Breast epithelium (tissue), 4 donors: ENCODE measurements at places on chromosomes 13 and 19.

GRCh38 chr19:1935484-1936208, 5.3 kb upstream of the CSNK1G2 start:
- DNase-seq = no peak

DNA sequence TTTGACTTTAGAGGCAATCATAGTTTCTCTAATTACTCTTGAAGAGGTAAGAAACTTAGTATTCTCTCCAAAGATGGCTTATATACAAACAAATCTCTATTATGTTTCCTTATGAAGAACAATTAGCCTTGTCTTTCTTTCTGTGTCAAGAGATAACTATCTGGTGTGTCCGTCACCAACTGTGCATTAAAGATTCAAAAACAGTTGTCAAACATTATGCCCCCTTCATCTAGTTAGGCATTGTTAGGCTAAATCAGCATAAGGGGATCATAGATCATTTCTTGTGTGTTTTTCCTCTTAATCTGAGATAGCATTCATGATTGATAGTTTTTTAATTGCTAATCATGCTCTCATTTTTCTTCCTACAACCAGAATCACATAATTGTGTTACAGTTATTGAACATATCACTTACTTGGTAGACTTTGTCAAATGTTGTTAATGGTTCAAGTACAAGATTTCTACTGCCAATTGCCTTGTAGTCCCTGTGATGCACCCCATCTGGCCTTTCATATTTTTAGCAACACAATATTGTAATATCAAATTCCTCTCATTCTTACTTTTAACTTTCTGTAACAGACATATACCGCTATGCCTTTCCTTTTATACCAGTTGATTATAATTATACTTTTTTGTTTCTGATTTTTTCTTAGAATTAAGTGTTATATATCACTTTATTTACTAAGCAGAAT, 612.7 kb downstream of the SLITRK6 start:
- no peak for DNase-seq

- no peak for DNase-seq
Observed at GRCh38 chr13:99961636-99962035, 9.9 kb downstream of the ZIC5 start.

DNA sequence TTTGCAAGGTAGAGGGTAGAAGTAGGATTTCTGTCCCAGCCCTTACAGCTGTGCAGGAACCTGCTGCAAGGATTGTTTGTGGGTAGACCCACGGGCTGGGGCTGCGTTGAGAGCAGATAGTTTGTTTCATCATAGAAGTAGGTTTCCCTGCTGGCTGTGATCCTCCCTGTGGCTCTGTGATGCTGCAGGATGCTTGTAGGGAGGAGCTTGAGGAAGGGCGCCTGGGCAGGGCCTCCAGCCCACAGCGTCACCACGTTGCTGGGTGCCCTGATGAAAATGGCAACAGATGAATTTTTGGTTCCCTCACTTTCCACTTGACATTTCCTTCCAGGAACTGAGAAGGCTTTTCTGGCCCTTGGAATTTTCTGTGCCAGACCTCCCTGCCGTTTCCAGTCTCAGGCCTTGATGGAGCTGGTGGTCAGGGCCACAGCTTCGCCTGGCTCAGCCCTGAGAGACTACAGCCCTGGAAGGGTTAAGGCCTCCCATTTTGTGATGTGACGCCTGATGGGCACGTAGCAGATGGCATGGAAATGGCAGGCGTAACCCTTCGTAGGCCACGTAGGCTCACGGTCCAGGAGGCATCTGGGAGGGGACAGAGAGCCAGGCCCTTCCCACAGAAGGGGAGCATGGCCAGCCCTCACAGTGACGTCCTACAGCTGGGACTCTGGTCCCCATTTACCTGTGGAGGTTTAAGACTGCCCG, 42.2 kb downstream of the GATAD2A start:
- DNase-seq = no peak

GRCh38 chr19:2199215-2199614, 35.5 kb downstream of the DOT1L start:
- no peak for DNase-seq

GRCh38 chr13:32676242-32676641, 90.0 kb downstream of the PDS5B start:
- DNase-seq = no peak

- peak; percentile 44 for DNase-seq
Observed at GRCh38 chr19:6064336-6065073, 45.8 kb downstream of the RFX2 start.

DNA sequence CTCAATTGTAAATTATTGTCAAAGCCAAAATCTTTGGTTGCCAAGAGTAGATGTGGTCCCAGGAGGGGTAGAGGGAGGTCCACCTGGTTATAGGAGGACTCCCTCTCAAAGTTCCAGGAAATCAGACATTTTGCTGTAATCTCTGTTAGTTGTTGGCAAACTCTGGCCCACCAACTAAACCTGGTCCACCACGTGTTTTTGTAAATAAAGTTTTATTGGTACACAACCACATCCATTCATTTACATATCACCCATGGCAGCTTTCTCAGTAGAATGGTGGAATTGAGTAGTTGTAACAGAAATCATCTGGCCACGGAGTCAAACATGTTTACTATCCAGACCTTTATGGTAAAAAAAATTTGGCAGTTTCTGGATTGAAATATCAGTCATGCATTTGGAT, 70.6 kb downstream of the ZNF557 start:
- no peak for DNase-seq

- no peak for DNase-seq
Observed at GRCh38 chr19:31351056-31351854, 2.0 kb upstream of the TSHZ3 start.

- peak; percentile 24 for DNase-seq
Observed at GRCh38 chr19:49983645-49984229, 22.8 kb upstream of the SIGLEC11 start.

DNA sequence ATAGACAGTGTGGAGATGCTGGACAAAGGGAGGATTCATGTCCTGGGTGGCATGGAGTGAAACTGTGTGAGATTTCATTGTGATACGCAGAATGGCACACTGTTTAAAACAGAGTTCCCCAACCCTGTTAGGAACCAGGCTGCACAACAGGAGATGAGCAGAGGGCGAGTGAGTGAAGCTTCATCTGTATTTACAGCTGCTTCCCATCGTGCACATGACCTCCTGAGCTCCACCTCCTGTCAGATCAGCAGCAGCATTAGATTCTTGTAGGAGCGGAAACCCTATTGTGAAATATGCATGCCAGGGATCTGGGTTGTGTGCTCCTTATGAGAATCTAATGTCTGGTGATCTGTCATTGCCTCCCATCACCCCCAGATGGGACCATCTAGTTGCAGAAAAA, 72.5 kb downstream of the RAP2A start:
- no peak for DNase-seq

DNA sequence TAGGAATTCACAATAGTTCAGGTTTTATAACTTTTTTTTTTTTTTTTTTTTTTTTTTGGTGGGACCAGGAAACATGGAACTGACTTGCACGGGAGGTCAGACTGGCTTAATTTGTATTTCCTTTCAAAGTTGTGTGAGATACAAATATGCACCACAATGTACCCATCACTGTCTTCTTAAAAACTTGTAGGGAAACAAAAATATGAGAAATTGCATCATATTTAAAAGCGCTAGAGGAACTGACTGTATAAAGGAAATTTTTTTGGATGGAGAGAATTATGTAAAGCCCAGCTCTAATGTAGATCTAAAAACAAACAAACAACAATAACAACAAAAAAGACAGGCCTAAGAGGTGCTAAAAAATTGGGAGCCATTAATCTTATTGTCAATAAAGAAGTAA, 246.5 kb downstream of the DCT start:
- no peak for DNase-seq

GRCh38 chr13:99278843-99279242, 20.7 kb upstream of the GPR18 start:
- DNase-seq = no peak

- DNase-seq = no peak
Observed at GRCh38 chr13:104616990-104617389, 1550.8 kb upstream of the SLC10A2 start.

DNA sequence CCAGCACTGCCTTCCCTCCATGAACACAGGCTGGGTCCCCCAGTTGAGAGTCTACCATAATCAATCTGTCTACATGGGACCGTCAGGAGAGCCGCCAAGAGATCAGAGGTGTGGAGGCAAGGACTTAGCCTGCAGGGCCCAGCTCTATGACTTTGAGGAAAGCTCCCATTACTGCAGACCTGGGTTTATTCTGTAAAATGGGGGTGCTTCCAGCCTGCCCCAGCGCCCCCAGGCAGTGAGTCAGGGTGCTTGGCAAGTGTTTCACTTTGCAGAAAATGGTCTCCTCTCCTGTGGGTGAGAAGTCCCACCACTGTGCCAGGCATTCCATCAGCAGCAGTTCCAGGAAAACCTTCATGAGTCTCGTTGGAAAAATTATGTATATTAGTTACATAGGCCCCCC, 75.5 kb upstream of the VSTM2B start:
- no peak for DNase-seq

DNA sequence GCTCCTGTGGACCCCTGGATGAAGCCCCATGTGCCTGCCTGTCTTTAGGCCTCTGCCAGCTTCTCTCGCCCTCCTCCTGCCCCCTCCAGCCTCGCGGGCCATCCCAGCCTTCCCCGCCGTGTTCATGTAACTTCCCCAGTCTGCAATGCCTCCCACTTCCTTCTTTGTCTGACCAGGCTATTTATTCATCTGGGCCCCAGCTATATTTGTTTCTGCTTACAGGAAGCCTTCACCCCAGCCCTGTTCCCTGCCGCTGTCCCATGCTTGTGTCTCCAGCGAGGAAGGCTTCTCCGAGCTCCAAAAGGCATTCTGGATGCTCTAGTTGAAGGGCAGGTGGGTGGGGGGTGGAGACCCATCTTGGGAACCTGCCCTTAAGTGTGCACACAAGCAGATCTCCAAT, 7.9 kb upstream of the C3 start:
- no peak for DNase-seq

- no peak for DNase-seq
Observed at GRCh38 chr13:26168835-26169234, 53.3 kb downstream of the RNF6 start.

DNA sequence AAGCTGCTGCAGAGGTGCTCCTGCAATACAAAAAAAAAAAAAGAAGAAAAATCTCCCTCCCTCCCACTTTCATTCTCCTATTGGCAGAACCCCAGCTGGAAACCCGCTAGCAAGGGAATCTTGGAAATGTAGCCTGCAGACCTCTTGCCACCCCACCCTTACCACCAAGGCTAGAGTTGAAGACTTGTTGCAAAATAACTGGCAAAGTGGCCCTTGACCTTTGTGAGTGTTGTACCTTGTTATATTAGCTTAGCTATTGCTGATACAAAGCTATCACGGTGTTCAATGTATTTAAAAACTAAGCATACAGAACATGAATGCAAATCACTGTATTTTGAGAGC, 57.5 kb upstream of the KCTD4 start:
- no peak for DNase-seq

GRCh38 chr13:35916146-35916545, 215.0 kb downstream of the DCLK1 start:
- DNase-seq = no peak

DNA sequence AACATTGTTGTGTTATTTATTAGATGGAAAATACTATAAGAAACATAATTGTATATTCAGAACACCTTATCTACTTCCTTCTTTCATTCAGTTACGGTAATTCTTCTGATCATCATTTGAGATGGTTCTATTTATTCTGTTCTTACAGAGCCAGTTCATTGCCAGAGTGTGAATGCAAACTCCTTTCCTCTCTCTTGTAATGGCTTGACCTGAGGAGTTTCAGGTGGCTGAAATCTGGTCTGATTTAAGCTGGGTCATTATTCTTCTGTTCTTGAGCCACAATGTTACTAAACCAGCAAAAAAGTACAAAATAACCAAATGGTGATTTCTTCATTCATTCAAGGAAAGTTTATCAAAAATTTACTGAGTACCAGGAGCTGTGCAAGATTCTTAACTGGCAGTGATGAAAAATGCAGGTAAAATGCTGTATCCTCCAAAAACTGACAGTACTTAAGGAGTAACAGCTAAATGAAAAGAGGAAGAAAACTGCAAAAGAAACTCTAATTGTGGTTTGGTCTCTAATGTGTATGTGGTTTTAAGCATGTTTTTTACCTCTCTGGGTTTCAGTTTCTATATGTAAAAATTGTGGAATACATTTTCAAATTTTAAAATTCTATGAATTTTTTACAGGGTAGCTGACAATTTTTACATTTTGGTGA, 182.4 kb upstream of the UFM1 start:
- DNase-seq = no peak

- DNase-seq = no peak
Observed at GRCh38 chr13:113545931-113546516, 38.5 kb upstream of the TFDP1 start.

- no peak for DNase-seq
Observed at GRCh38 chr13:98428256-98428966, 148.5 kb downstream of the STK24 start.

GRCh38 chr13:45231722-45232121, 30.9 kb upstream of the KCTD4 start:
- no peak for DNase-seq

DNA sequence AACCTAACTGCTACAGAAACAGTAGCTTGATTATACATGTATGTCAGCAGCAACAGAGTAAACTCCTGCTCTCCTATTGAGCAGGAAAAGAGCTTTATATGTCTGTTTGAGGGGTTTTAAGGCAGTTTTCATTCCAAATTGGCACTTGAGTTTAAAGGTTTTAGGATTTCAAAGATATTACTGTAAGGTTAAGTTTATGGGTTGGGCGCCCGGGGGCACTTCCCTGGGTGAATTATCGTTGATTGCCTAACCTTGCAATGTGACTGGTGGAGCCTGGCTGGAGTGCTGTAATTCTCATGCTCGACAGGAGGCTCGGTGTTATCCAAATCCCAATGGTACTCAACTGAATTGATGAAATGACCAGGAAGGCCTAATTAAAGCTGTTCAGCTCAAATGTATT, 1586.1 kb downstream of the OLFM4 start:
- DNase-seq = no peak

GRCh38 chr13:34731486-34731885, 210.6 kb upstream of the NBEA start:
- no peak for DNase-seq

GRCh38 chr19:47157431-47158321, 27.0 kb downstream of the SAE1 start:
- DNase-seq = peak; percentile 58

DNA sequence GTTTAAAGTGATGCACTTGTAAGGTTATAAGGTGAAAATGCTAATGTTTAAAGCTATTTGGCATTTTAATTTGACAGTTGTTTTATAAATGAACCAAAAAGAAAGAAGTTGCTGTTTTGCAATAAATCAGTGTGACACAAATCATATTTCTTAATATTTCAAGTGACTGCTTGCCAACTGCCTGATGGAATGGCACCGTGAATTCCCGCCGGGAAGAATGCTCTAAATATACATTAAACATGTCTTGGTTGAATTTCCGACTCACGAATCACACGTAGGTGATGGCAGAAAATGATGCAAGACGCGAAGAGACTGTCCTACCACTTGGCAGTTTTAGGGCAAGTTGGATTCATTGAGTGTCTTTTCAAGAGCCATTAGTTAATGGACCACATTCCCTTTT, 3.1 kb upstream of the GJB2 start:
- no peak for DNase-seq

- DNase-seq = peak; percentile 61
Observed at GRCh38 chr19:56091066-56091490, 30.0 kb downstream of the ZNF787 start.
